ENCODE measurements at places on chromosomes 16 and 17. TPM values are rescaled to one million over a fixed set of nuclear protein-coding genes. Genes with fewer than 3 reads are reported as not detected.

Gene ENPP7
- not detected for total RNA-seq

Gene HSD17B1
- 0.10 TPM for total RNA-seq

Gene TAC4
- not detected for total RNA-seq

Gene AANAT
- not detected for total RNA-seq

Gene SMPD3
- under 0.01 TPM for total RNA-seq

Gene SGCA
- total RNA-seq: 0.37 TPM

Gene TBKBP1
- total RNA-seq: 9.1 TPM

Gene DHRS7C
- total RNA-seq: not detected

Gene TSPOAP1
- total RNA-seq: 0.05 TPM

Gene BAIAP3
- total RNA-seq: 0.37 TPM

Gene SPATA32
- not detected for total RNA-seq

Gene BICDL2
- 0.25 TPM for total RNA-seq

Gene CD300LF
- not detected for total RNA-seq

Gene KRTAP2-2
- total RNA-seq: not detected

Gene SLC39A11
- 13.3 TPM for total RNA-seq

Gene ZNF624
- total RNA-seq: 8.9 TPM

Gene TRAPPC2L
- total RNA-seq: 36.3 TPM

Gene SERPINF2
- 0.69 TPM for total RNA-seq

Gene CBFB
- 34.8 TPM for total RNA-seq

Gene GAST
- not detected for total RNA-seq
